ENCODE measurements at places on chromosomes 2 and 18.
A peak's percentile ranks its signal among the peaks of the same experiment; 100 is the strongest.

GRCh38 chr2:64754570-64754969 lies 100.9 kb upstream of the SERTAD2 start:
- DNase-seq: no peak

- no peak for DNase-seq
These were observed 58.3 kb downstream of the LYPD1 start for GRCh38 chr2:132611719-132612118.

- no peak for DNase-seq
These were observed 175.6 kb downstream of the MC4R start for GRCh38 chr18:60196836-60197606.

GRCh38 chr2:188456114-188456909 lies 164.6 kb downstream of the GULP1 start:
- no peak for DNase-seq

DNA sequence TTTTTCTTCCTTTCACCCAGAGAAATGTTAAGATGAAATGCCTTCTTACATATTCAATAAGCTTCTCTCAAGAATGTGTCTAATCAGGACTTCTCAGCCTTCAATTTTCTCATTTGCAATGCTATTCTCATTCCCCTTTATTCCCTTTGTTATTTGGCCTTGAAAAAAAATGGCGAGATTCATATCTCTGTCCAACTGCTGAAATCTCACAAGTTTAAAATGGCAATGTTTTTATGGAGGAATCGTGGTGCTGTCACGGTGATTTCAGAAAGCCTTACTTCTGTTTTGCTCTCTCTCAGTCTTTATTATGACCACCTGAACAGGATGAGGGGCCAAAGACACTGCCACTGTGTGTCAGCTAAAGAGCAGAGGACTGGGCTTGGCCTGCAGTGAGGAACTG lies 928.5 kb downstream of the DCC start:
- no peak for DNase-seq

DNA sequence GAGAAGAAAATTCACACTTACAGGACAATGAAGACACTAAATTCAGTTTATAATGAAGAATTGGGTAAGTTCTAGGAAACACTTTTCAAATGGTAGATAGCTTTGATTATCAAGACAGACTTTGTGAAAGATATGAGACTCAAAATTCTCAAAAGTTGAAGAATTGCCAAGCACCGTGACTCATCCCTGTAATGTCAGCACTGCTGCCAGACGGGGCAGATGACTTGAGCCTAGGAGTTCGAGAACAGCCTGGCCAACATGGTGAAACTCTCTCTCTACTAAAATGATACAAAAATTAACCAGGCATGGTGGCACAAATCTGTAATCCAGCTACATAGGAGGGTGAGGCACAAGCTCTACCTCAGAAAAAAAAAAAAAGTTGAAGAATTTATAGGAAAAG lies 1820.1 kb upstream of the LRRTM1 start:
- DNase-seq: no peak

- no peak for DNase-seq
These were observed 74.1 kb upstream of the LRATD1 start for GRCh38 chr2:14558335-14558919.

DNA sequence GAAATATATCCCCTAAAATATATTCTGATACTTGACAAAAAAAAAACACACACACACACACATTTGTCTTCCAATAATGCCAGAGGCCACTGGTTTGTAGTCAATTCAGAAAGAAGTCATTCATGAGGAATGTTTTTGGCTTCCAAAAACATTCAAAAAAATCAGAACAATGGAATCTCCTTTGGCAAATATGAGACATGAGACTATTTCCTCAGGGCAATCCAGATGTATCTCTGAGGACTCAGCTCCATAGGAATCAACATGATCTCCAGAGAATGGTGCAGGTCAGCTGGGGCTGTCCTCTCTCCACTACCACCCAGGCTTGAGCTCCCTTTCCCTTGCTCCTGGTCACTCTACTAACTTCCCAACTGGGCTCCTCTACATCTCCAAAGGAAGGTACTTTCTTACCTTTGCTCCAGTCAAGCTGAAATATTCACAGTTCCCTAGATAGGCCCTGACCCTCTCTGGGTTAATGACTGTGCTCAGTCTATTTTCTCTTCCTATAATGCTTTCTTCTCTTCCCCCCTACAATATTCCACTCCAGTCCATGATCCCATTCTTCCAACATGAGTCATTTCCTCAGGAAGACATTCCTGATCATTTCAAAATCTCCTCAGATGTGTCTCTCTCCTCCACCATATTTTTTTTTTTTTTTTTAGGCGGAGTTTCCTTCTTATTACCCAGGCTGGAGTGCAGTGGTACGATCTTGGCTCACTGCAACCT lies 145.3 kb downstream of the C1D start:
- DNase-seq: peak; percentile 99
